Head of caudate nucleus (tissue), 42 donors: ENCODE measurements at places on chromosomes 6 and 20.

GRCh38 chr6:167409079-167409478, 84.2 kb downstream of the TTLL2 start:
- DNase-seq: no peak

- DNase-seq: no peak
Observed at GRCh38 chr20:31781945-31782344, 37.2 kb upstream of the MYLK2 start.

GRCh38 chr6:158608221-158608620, 36.3 kb downstream of the DYNLT1 start:
- DNase-seq: no peak

- DNase-seq: no peak
Observed at GRCh38 chr20:63942250-63942951, 13.8 kb downstream of the UCKL1 start.

DNA sequence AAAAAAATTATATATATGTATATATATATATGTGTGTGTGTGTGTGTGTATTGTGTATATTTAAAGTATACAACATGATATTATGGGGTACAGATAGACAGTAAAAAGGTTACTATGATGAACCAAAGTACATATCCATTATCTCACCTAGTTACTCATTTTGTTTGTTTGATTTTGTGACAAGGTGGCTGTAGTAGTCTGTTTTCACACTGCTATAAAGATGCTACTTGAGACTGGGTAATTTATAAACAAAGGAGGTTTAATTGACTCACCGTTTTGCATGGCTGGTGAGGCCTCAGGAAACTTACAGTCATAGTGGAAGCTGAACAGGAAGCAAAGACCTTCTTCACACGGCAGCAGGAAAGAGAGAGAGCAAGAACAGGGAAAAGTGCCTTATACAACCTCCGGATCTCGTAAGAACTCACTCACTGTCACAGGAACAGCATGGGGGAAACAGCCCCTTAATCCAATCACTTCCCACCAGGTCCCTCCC, 30.2 kb upstream of the DACT2 start:
- no peak for DNase-seq

GRCh38 chr6:82246802-82247504, 591 bp downstream of the IBTK start:
- DNase-seq: peak; percentile 60

GRCh38 chr20:43514648-43514999, 7.1 kb downstream of the L3MBTL1 start:
- DNase-seq: peak; percentile 19

DNA sequence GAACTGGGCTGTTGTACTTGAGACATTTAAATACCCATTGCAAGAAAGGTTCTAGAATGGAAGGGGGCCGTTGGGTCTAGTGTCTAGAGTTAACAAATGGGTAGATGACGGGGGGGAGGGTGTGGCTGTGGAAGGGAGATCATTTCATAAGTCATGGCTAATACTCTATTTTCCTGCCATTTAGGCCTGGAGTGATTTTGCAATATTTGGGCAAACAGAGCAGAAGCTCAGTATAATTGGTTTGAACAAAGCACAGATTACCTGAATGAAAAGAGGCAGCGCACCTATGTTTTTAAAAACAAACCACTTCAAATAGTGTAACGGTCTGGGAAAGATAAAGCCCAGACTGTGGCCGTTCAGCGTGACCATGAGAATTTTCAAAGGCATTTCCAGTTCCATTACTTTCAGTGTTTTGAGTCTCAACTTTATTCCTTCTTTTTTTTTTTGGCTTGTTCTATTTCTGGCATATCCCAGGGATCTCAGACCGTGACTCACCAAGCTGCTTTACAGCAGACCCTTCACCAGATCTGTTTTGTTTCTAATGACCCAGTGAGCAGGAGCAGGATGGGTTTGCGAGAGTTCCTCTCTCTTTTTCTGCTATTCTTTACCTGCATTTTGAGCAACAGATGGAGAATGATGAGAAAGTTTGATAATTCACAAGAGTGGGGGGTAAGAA, 73.7 kb downstream of the LYRM2 start:
- DNase-seq: no peak

GRCh38 chr6:111812060-111813038, 60.9 kb downstream of the FYN start:
- DNase-seq: no peak

- DNase-seq: no peak
Observed at GRCh38 chr6:132919045-132919860, 104.9 kb downstream of the RPS12 start.

GRCh38 chr6:28725890-28726348, 197.9 kb downstream of the TRIM27 start:
- no peak for DNase-seq

DNA sequence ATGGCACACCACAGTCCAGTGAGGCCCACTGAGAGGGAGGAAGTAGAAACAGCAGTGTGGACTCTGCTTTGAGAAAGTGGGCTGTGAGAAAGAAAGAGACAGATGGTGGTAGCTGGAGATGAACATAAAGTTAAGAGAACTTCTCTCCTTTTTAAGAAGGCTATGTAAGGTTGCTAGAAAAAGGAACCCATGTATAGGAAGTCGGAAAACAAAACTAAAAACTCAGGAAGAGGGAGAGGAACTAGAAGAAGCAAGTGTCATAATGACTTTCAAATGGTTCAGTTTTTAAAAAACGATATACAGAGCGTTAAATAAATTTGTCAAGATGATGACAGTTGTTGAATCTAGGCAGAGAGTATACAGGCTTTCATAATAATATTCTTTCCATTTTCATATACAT, 25.4 kb upstream of the GMNN start:
- DNase-seq: no peak

DNA sequence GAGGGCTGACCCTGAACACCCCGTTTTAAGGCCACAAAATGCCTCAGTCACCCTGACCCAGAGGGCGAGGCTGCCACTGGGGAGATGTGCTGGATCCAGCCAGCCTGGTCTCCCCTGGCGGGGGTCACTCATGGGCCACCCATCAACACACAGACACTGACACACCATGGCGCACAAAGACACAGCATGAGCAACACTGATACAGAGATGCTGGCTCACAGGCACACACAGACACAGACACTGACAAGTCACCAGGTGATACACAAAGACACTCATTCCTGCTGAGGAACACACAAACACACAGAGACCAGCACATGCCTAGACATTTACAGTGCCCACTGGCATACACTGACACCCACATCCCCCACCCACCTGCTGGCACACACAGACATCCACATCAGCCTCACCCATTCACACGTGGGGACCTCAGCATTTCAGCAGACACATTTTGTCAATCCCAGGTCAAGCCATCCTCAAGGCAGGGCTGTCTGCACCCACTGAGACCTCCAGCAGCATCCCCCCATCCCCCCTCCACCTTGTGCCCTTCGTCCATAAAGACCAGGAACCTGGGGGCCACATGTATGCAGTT, 63.4 kb downstream of the MDGA1 start:
- no peak for DNase-seq

GRCh38 chr6:44041461-44042260, 85.6 kb downstream of the MRPL14 start:
- DNase-seq: peak; percentile 46

DNA sequence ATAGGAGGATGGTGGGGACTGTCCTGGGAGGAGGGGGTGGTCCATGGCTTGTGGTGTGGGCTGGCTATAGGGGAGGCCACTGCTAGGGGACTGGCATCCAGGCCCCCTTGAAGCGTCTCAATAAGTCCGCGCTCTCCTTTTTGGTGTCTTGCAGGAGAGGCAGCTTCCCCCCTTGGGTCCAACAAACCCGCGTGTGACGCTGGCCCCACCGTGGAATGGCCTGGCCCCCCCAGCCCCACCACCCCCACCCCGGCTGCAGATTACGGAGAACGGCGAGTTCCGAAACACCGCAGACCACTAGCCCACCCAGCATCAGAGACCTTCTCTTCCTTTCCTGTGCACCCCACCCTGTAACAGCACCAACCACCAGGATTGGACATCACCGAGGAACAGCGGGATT, 2.8 kb upstream of the ZBTB9 start:
- no peak for DNase-seq

- no peak for DNase-seq
Observed at GRCh38 chr20:2255926-2256531, 39.8 kb upstream of the TGM3 start.

DNA sequence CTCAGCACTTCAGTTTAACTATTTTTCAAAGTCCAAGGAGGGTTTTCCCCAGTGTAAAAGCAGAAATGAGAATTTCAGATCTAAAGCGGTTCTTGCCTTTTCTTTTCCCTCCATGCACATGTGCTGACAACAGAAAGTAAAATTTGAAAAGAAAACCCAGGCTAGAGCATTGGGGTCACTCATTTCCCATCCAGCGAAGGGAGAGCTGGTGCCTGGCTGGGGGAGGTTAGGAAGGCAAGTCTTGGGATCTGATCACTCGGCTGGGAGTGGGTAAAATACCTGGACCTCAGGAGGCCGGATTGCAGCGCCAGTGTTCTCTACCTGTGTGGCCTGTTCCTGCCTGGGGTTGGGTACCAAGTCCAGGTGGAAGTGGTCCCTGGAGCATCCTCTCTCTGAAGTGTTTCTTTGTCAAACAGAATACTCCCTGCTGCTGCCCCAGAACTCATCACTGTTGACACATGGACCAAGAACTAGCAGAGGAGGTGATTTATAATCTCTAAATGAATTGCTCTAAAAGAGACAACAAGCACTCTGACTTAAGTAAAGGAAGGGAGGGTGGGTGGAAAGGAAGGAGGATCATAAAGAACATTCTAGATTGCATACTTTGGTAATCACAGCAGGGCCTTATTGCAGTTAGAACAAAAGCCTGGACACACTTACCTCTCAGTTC, 136.0 kb downstream of the MTHFD1L start:
- no peak for DNase-seq

DNA sequence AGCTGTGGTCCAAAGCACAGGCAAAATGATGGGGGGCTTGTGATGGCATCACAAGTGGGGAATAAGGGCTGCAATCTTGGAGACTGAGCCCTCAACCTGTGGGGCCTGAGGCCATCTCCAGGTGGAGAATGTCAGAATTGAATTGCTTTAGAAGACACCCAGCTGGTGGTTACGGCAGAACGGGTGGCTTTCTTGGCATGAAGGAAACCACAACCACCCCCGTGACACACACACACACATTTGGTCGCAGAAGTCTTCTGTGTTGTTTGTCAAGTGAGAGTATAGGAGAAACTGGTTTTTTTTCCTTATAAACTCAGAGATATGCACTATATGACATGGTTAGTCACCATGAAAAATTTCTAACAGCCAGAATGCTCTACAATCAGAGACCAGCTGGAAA, 139.5 kb upstream of the CDH4 start:
- no peak for DNase-seq

DNA sequence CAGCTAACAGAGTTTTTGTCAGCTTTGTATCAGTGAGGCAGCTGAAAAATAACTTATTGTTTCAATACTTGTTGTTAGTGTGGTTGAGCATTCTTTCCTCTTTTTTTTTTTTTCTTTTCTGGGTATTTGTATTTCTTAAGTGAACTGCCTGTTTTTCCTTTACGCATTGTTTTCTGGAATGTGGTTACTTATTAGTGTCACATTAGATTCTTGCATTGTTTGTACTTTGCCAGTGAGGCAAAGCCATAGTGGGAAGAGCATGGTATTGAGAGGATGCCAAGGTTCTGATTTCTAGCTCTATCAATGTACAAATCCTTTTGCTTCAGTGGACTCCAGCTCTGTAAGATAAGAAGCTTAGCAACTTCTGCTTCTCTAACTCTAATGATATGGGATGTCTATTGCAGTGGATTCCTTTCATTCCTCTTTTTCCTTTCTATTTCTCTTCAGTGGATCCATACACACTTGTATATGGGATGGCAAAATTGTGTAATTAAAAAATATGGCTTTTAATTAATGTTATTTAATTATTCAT, 3.9 kb downstream of the CDKAL1 start:
- DNase-seq: no peak

- DNase-seq: peak; percentile 85
Observed at GRCh38 chr6:44312901-44313788, at the start of gene AARS2. Gene AARS2, minus strand, starts transcription at chr6:44313347. Its CDS starts 24 bp downstream, at chr6:44313323.

GRCh38 chr6:152458648-152459644, 178.2 kb downstream of the SYNE1 start:
- DNase-seq: no peak

- DNase-seq: peak; percentile 66
Observed at GRCh38 chr20:50172347-50173013, 18.1 kb upstream of the CEBPB start.

DNA sequence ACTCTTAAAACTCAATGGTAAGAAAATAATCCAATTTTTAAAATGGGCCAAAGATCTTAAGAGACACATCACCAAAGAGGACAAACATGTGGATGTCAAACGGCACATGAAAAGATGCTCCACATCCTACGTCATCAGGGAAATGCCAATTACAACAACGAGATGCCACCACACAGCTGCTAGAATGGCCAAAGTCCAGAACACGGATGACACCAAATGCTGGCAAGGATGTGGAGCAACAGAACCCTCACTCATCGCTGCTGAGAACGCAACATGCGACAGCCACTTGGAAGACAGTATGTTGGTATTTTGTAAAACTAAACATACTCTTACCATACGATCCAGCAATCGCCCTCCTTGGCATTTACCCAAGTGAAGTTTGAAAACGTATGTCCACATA, 132.8 kb upstream of the CDH4 start:
- DNase-seq: no peak

DNA sequence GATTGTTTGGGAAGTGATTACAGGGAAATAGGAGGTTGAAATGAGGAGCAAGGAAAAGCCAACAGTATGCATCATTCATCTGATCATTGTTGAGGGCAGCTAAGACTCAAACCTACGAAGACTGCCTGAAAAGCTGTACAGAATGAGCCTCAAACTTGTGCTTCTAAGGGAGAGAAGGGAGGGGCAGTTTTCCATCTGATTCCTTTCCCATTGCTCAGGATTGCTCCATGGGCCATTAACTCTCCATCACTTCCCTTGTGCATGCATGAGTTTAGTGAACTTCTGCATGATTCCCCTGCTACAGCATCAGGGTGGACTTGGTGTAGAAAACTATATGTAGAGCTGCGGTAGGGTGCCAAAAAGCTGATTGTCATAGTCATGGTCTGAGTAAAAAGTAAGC, 742.7 kb upstream of the SLC35B3 start:
- DNase-seq: no peak

DNA sequence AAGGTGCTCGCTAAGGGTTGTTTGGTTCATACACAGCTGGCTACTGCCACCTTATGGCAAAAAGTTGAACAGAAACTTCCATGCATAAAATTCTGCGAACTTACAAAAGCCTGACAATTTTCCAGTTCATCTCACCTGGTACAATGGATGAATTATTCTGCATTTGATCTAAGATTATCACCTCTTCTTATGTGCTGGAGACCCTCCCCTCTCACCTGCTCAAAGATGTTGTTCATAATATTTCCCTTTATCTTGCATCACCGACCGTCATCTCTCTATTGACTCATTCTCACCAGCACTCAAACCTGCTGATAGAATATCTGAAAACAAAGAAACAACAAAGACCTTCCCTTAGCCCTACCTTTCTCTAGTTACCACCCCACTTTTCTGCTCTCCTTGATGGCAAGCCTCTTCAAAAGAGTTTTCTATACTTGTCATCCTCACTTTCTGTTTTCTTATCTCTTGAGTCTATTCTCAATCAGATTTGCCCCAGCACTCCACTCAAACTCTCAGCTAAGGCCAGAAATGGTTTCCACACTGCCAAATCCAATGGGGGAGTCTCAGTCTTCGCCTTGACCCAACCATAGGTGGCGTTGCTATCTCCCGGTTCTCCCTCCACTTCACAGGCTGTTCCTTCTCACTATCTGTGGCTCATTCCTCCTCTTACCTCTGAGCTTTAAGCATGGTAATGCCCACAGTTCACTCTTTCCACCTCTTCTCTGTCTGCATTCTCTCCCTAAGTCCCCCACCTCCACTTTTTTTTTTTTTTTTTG, 25.8 kb downstream of the SNRNP48 start:
- DNase-seq: no peak
